CD4-positive, alpha-beta T cell treated with Interleukin-6 for 4 hours (primary cell): ENCODE measurements at places on chromosomes 12 and 14.

- no peak for DNase-seq
Measured at GRCh38 chr12:72679147-72679757, 407.1 kb downstream of the TRHDE start.

GRCh38 chr12:50514526-50515276 lies 9.9 kb downstream of the DIP2B start:
- peak; percentile 54 for DNase-seq

- DNase-seq: no peak
Measured at GRCh38 chr12:95083938-95084337, 10.5 kb upstream of the NR2C1 start.

DNA sequence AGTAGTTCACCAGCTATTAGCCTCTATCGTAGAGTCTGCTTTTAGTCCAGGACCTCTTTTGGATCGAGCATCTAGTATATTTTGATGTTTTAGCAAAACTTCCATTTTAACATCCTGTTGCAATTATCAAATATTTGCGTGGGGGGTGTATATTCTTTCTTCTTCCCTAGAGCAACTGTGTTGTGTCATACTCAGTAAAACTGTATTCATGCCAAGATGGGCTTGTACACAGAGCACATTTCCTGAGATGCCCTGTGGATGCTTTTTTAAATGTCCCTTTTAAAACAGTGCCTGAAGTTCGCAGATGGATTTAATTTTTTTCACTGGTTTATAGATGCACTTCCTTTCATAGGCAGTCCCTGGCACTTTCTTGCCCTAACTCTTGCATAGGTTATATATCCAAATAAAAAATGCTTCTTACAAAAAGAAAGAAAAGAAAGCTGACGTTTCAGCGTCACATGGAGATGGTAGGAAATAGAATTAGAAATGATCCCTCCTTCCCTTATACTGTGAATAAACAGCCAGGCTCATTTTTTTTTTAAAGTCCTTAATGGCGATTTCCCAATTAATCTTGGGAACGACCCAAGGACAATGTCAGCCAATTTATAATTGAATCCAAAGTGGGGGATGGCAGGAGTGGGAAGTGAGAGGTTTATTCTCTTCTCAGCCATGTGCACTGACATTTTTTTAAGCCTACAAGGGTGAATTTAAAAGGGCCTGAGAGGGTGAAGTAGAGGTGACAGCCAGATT lies 247.0 kb downstream of the SLC41A2 start:
- no peak for DNase-seq

- DNase-seq: peak; percentile 55
Measured at GRCh38 chr12:9049520-9050133, 60.3 kb downstream of the KLRG1 start.

- DNase-seq: no peak
Measured at GRCh38 chr12:573232-573631, 90.0 kb downstream of the NINJ2 start.

- DNase-seq: no peak
Measured at GRCh38 chr14:44798386-44799242, 163.1 kb downstream of the KLHL28 start.

DNA sequence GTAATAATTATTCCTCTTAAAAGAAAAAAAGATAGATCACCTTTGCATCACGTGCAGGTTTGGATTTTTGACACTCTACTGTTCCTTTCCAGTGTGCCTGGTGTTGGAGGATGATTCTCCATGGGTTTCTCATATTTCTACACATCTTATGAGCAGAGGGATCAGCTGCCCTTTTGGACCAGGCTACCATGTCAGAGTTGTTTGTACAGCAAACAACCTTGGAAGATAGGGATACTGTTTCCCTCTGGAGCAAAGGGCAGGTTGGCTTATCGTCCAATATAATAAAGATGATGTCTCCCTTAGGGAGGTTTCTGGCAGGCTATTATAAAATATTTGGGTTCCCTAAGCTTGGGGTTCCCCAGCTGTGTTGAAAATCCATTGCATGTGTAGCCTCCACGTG lies 42.1 kb downstream of the DAO start:
- no peak for DNase-seq

DNA sequence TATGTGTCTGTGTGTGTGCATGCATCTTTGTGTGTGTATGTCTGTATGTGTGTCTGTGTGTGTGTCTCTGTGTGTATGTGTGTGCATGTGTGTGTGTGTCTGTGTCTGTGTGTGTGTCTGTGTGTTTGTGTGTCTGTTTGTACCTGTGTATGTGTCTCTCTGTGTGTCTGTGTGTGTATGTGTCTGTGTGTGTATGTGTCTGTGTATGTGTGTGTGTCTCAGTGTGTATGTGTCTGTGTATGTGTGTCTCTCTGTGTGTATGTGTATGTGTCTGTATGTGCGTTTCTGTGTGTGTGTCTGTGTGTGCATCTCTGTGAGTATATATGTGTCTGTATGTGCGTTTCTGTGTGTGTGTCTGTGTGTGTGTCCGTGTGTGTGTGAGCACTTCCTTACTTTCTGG lies 39.6 kb upstream of the SMOC1 start:
- no peak for DNase-seq

DNA sequence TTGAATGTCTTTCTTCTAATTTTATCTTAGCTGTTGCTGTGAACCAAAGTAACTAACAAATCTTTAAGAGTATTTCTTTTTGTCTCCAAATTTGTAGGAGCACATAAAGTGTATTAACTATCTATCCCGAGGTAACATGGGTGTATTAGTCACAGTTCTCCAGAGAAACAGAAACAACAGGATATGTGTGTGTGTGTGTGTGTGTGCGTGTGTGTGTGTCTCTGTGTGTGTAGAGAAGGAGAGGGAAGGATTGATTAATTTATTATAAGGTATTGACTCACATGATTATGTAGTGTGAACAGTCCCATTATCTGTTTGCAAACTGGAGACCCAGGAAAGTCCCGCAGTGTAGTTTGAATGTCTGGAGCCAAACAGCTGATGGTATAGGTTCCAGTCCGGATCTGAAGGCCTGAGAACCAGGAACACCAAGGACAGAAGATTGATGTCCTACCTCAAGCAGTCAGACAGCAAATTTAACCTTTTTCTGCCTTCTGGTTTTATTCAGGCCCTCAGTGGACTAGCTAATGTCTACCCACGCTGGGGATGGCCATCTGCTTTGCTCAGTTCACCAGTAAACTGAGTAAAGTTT lies 14.4 kb downstream of the G2E3 start:
- DNase-seq: peak; percentile 5

DNA sequence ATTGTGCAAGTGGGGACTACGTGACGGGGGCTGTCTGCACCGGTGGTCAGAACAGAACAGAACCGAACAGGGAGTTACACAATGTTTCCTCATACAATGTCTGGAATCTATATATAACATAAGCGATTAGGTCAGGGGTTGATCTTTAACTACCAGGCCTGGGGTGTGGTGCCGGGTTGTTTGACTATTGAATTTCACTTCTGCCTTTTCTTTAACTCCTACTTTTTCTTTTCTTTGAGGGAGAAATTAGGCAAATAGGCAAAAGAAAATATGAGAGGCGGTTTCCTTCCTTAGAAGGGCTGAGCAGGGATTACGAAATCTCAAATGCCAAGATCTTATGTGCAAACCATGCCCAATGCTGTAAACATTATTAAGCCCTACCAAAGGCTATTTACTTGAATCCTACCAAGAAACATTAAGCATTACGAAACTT lies 140.3 kb downstream of the SLC38A6 start:
- no peak for DNase-seq

DNA sequence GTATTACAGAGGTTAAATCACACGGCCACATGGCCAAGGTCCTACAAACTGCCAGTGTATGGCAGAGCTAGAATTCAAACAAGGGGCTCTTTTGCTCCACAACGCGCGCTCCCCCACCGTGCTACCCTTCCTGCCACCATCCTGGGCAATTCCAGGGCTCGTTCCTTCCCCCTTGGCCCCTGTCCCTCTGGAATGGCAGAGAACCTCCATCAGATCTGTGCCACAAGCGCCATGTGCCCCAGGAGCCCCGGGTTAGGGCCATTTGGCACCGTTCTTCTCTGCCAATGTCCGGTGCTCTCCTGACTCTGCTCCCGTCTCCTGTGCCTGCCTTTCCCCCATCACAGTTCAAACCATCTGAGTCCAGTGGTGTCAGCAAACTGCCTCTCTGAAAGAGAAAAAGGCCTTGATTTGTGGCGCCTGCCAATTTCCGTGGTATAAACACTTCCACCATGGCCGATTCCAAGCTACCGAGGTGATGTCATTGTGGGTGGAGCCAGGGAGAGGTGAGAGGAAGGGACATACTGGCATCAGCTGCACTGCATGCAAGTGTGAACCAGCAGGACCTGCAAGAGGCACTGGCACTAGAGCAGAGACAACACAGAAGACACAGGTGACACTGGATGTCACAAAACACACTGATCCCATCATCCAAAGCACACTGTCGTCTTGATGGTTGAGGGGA lies 163.1 kb downstream of the CALM1 start:
- no peak for DNase-seq

GRCh38 chr14:102275866-102276265 lies 29.1 kb downstream of the MOK start:
- no peak for DNase-seq

GRCh38 chr12:4471256-4471655 lies 25.6 kb upstream of the FGF6 start:
- DNase-seq: no peak

DNA sequence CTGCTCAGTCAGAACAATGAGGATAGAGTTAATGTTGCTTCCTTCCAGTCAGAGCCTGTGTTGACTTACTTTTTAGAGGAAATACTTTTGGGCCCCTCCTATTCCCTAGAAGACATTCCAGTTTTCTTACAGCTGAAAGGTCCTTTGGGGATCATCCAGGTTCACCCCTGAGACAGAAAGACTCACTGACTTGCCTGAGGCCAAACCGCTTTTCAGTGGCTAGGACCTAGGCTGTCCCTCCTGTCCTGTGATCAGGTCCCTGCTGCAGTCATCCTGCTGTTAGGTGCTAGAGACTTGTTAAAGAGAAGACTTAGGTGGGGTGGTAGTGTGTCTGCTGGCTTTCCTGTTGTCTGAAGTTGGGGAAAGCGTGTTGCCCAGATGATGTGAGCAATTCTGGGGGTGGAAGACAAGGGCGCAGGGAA lies 39.6 kb downstream of the SUSD6 start:
- DNase-seq: peak; percentile 50

DNA sequence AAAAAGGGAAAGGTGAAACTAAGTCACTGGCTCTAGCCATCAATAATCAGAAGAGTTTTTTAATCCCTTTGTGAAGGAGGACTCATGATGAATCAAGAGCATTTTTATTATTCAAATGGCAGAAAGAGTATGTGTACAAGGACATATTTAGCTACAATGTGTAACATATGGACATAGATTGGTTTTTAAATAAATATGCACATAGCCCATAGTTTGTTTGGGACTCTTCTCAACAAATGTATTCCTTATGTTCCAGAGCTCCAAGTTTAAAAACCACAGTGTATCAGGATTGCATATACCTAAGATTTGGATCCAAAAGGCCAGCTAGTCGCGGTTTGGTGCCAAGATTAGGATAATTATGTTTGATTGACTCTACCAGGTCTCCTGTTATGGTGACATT lies 104.2 kb downstream of the C12orf50 start:
- DNase-seq: no peak

DNA sequence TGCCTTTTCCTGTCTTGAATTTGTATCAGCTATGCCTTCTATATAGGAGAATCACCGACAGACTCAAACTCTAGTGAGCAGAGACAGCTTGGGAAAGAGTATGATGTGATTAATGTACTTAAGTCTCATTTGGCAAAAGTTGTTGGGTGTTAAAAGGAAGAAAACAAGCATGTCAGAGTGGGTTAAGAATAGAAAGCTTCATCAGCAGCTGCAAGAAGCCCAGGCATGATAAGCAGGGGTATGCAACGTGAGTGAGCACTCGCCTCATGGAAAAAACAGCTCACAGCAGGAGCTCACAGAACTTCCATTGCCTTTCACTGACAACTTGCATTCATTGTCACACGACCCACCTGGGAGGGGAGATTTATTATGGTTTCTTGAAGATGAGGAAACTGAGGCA lies 35.9 kb upstream of the WNK1 start:
- DNase-seq: no peak

GRCh38 chr14:94132285-94132887 lies 3.0 kb upstream of the IFI27L2 start:
- DNase-seq: peak; percentile 75

- no peak for DNase-seq
Measured at GRCh38 chr12:12542964-12543363, 19.7 kb downstream of the DUSP16 start.

- no peak for DNase-seq
Measured at GRCh38 chr12:9590441-9590840, 17.3 kb downstream of the KLRB1 start.

GRCh38 chr12:107368586-107368985 lies 275.2 kb upstream of the CRY1 start:
- peak; percentile 54 for DNase-seq

DNA sequence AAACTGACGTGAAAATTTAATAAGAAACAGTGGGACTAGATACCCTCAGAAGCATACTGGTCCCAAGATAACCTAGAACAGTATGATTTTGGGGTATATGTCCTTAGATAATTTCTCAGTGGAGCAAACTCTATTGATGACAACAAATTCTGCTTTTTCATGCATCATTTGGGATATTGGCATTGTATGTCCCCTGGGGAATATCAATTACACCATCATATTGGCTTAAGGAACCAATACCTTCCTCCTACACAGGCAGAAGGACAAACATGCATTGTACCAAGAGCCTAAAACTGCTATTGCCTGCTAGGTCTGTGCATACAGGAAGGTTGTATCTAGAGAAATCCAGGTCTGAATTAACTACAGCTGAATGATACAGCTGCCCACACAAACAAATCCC lies 17.6 kb upstream of the CDH24 start:
- DNase-seq: no peak

- no peak for DNase-seq
Measured at GRCh38 chr12:110861729-110862128, 14.9 kb downstream of the CCDC63 start.

DNA sequence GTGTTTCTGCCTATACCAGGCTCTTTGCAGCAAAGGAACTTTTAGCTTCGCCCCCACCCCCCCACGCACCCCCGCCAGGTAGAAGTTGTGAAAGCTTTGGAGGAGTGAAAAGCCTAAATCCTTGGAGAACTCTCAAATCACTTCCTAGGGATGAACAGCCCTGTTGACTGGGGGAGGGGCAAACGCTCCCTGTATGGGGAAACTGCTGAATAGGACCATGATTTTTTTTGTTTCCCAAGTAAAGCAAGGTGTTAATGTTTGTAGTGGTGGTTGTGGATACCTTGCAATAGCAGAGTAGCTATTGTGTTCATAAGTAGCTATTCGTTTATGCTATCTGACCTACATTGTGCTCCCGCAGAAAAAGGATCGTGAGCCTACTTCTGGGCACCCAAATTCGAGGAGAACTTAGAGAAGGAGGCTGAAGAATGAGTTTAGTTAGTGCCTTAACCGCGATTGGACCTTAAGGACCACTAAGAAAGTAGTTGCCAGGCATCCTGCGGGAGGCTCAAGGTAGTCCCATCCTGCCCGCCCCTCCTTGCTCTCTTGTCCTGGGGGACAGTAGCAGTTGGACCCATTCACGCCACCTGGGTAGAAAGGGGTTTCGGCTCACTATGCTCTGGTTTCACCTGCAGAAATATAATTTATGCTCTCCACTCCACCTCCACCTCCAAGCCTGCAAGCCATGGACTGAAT lies 901 bp upstream of the NFKBIA start:
- no peak for DNase-seq
